ENCODE measurements at places on chromosomes 1 and 21.

- no peak for DNase-seq
Observed at GRCh38 chr1:219269171-219269570, 95.5 kb downstream of the LYPLAL1 start.

DNA sequence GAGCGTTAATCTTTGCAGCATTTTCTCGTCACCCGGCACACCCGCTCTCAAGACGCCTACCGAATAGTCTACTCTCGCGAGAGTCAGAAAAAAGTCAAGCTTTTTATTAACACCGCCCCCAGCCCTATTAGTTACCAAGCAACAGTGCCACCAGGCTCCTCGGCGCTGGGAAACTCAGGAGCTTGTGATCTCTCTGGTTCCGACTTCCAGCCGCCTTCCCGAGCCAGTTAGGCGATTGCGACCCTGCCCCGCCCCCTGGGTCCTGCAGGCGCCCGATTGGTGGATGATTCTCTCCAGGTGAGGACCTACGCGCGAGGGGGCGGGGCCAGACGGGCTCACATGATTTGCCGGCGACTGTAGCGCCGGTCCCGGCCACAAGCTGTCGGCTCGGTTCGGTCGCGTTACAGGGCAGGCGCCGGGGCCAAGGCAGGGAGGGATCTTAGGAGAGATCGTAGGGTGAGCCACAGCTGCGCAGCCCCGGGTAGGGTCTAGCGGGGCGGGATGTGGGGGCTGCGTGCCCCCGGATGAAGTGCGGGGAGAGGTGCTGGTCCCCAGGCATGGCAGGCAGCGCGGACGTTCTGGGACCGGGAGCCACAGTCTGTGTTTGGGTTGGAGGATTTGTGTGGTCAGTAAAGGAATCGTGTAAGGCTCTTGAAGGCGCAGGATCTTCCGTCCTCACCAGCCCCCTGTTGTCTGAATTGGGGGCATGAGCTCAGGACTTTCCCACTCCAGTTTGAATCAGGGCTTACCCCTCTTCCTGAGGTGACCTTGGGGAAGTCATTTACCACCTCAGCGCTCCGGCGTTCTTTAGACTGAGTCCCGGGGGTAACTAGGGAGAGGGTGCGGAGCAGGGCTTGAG, at the start of gene PFKFB2:
TSS of gene PFKFB2 (plus strand) at position 365 of the 859 bp plus-strand sequence. CDS start 1,443 bp downstream, outside the sequence.
- DNase-seq = peak; percentile 95

DNA sequence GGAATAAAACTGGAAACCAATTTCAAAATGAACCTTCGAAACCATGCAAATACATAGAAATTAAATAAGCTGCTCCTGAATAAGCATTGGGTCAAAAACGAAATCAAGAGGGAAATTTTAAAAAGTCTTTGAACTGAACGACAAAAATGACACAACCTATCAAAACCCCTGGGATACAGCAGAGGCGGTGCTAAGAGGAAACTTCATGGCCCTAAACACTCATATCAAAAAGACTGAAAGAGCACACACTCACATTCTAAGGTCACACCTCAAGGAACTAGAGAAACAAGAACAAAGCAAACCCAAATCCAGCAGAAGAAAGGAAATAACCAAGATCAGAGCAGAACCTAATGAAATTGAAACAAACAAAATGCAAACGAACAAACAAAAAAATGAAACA, 85.2 kb upstream of the CDC42BPA start:
- DNase-seq = no peak

GRCh38 chr1:77489910-77490309, 192.5 kb downstream of the ZZZ3 start:
- DNase-seq = no peak

GRCh38 chr1:217393896-217394295, 237.0 kb downstream of the GPATCH2 start:
- DNase-seq = no peak

DNA sequence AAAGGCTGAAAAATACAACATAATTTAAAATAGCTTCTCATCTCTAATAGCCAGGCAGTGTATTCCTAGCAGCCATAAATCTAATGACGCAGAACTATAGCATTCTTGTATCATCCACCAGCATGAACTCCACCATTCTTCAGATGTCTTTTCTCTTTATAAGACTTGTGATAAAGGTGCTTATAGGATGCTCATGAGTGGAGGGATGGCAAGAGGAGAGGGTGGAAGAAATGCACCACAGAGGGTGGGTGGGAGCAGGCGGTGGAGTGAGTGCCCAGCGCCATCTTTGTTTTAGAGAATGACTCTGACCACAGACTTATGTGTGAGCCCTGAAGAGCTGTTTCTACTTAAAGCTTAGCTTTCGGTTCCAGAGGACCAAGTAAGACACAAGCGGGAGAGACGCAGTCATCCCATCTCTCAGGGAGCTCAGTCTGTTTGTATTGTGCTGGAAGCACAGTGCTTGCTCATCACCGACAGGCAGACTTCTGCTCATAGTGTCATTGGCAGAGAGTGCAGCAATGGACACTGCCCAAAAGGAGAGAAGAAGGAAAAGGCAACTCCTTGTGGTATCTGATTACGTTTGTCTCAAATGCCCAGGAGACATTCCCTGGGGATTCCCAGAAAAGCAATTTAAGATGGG, 65.6 kb downstream of the KCNJ15 start:
- DNase-seq = no peak

GRCh38 chr1:215568299-215568692, 1.2 kb downstream of the KCTD3 start:
- DNase-seq = no peak

DNA sequence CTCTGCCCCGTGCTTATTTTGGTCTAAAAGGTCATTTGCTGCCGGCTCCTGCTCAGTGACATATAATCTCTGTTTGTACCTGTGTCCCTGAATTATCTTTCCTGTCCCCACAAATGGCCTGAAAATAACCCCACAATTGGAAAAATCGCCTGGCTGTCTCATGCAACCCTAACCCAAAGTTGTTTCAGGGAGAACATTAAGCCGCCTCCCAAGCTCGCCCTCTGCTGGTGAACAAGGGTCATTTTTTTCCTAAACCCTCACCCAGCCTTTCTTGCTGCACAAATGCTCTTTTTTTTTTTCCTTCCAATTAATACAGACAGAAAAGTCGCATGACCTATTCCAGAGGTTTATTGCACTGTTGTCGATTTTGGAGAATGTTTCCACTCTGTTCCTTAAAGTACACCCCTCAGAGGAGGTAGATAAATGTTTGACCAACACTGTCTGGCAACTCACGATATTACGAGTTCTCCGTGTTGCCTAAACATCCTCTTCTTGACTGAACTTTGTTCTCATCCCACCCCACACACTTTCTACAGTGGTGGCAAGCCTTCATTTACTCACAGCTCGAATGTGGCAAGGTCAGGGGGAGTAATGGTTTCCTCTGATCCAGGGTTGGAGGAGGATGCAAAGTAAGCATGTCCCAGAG, 148.7 kb downstream of the ZZZ3 start:
- DNase-seq = peak; percentile 56

DNA sequence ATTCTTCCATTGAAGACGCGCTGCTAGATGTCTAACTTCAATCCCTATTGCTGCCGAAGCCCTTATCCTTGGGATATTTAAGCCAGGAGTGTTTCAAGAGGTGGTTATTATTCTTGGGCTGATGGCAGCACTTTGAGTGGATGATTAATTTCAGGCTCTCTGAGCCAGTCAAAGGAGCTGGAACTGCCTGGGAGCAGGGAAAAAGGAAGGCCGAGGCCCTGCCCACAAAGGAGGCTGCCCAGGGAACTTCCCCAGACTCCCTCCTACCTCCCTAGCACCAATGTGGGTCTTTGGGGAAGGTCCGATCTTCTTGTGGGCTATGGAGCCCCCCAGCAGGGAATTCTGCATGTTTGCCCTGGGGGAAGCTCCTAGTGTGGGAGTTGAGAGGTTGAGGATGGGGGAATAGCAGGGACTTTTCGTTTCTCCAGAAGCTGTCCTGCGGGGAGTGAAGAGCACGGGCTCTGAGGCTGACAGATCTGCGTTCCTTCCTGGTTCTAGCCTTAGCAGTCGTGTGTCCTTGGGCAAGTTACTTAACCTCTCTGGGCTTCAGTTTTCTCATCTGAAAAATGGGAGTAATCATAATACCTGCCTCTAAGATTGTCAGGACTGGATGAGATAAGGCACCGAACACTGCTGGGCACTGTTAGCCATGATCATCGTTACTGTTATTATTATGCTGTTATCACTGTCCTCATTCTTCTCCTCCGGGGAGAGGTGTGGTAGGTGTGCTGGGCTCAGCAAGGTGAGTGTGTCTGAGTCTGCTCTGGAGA, 6.3 kb downstream of the KCNQ4 start:
- no peak for DNase-seq

DNA sequence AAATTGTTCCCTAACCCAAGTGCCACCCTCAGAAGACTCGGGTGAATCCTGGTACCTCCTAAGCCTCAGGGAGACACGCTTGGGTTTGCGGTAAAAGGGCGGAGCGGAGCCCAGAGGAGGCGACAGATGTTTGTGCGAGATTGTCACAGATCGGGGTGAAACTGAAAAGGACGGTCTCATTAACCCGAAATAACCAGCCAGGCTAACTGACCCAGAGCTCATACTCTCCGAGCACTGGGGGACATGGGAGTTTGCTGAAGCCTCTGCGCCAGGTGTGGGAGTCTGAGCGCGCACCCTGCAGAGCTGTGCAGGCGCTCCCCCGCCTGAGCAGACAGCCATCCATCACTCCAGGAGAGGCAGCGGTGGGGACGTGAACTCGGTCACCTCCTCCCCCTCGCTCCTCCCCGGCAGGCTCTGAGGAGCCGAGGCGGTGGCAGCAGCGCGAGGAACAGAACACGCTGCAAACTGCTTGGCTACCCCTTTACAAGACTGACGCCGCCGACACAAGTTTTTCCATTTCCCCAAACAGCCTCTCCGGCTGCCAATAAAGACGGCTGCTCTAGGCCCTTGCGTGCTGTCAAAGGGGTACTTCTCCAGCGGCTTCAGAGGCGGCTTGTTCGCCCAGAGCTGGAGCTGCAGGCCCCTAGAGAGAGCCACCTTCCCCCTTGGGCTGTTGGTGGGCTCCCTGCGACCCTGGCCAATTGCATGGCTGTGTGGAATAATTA, 43.5 kb downstream of the RRAGC start:
- no peak for DNase-seq

- DNase-seq = no peak
Observed at GRCh38 chr1:6538956-6539355, 15.4 kb downstream of the NOL9 start.

- no peak for DNase-seq
Observed at GRCh38 chr1:181318022-181318857, 165.1 kb upstream of the CACNA1E start.

GRCh38 chr1:225655509-225656258, 2.8 kb upstream of the ENAH start:
- no peak for DNase-seq

DNA sequence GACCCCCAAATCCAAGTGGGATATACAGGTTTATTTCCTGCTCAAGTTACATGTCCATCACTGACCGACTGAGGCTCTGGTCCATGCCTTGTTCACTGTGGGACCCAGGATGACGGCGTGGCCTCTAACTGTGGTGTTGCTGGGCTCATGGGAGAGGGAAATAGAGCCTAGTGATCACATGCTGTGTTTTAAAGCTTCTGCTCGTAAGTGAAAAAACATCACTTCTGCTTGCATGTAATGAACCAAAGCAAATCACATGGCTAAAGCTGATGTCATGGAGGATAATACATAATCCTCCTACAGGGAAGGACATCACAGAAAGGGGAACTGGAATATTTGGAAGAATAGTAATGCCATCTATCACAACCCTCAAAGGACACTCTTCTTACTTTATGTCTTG, 107.6 kb downstream of the FASLG start:
- no peak for DNase-seq

DNA sequence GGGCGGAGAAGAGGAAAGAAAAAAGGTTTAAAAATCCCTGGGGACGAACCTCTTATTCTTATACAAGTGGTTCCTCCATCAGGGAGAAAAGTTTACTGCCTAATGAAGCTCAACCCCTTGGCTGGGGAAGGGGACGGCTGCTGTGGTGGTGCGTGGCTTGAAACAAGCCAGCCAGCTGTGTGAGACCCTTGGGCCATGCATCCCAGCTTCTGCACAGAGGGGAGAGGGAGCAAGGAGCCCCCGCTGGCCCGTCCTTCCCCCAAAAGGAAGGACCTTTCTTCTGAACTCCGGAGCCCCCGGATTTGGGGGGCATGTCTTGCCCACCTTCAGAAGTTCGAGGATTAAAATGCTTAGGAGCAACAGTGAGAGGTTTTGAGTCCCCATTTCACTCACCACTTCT, 67.3 kb downstream of the STUM start:
- DNase-seq = no peak

GRCh38 chr1:109901141-109901523, 9.5 kb upstream of the CSF1 start:
- no peak for DNase-seq

- no peak for DNase-seq
Observed at GRCh38 chr1:109671067-109671466, 3.2 kb downstream of the GSTM2 start.

DNA sequence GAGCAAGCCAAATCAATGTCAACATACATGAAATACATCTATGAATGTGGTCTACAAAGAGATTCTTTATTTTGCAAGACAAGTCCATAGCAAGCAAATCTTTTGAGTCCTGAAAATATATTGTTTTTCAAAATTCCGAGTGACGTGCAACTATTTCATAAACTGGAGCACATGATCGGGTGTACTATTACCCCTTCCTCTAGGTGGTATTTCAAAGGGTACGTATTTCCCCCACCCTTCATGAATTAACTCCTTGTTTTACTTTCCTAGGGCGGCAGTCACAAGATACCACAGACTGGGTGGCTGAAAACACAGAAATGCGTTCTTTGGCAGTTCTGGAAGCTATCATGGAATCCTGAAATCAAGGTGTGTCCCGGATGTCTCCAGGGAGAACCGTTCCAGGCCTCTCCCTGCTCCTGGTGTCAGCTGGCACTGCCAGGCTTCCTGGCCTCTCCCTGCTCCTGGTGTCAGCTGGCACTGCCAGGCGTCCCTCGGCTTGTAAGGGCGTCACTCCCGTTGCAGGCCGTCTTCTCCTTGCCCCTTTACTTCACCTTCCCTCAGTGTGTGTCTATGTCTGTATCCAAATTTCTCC, 55.3 kb downstream of the RIPK4 start:
- DNase-seq = no peak

GRCh38 chr21:35862969-35863368, 197.4 kb downstream of the SETD4 start:
- no peak for DNase-seq

GRCh38 chr21:20662514-20662913, 335.7 kb upstream of the NCAM2 start:
- no peak for DNase-seq

- no peak for DNase-seq
Observed at GRCh38 chr1:8408151-8408839, 90.4 kb downstream of the SLC45A1 start.

GRCh38 chr1:88354256-88354655, 329.8 kb upstream of the PKN2 start:
- no peak for DNase-seq
